ENCODE measurements at places on chromosomes 1 and 21. TPM values are rescaled to one million over a fixed set of nuclear protein-coding genes. Genes with fewer than 3 reads are reported as not detected.

ZNF695 gene
- total RNA-seq: 1.6 TPM

SLC44A5 gene
- 0.27 TPM for total RNA-seq

CTH gene
- total RNA-seq: 1.7 TPM

EFCAB7 gene
- total RNA-seq: 9.8 TPM

AMPD2 gene
- 24.6 TPM for total RNA-seq

GIPC2 gene
- 0.84 TPM for total RNA-seq

C1orf87 gene
- 0.71 TPM for total RNA-seq

SLC2A5 gene
- 4.5 TPM for total RNA-seq

DNA sequence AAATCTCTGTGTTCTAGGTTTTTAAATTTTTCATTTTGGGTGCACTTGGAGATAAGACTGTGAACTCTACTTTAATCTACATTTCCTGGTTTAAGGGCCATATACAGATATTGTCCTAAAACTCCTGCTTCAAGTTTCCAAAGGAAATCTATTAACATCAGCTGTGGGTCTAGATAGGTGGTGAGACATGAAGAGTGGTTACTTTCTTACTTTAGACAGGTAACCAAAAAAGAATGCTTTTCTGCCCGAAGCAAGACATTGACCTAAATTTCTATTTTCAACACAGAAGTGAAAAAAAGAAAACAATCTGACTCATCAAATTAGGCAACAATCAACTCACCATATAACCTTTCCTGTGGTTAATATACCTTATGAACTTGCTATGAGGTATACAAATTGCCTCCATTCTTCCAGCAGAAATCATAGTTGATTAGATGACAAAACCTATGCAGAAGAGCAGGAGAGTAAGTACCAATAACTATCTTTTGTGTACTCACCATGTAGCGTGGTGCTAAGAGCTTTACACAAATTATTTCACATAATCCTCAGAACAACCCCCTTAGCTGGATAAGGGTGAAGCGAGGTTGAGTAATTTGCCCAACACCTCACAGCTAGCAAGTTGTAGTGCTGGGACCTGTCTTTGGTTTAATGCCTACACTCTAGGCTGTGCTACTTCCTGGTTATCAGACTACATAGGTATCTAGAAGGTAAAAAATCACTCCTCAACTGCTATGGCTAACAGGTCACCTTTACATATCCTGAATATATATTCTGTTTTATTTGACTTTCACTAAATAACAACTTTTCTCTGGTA lies 23.4 kb upstream of the PTPN14 start:
- no peak overlapping the region for H3K27ac ChIP-seq
- H3K27me3 ChIP-seq: no peaks in the 10 kb centered on the region
- no peak for DNase-seq
- no peaks in the 10 kb centered on the region for H3K4me1 ChIP-seq

GRCh38 chr1:65150583-65151263 lies 2.7 kb downstream of the AK4 start:
- no peak overlapping the region for H3K4me3 ChIP-seq
- H3K4me1 ChIP-seq: peaks cover 8% of the 10 kb centered on the region
- H3K36me3 ChIP-seq: no peaks in the 10 kb centered on the region
- H3K27me3 ChIP-seq: peaks cover 13% of the 10 kb centered on the region
- no peak for DNase-seq

DNA sequence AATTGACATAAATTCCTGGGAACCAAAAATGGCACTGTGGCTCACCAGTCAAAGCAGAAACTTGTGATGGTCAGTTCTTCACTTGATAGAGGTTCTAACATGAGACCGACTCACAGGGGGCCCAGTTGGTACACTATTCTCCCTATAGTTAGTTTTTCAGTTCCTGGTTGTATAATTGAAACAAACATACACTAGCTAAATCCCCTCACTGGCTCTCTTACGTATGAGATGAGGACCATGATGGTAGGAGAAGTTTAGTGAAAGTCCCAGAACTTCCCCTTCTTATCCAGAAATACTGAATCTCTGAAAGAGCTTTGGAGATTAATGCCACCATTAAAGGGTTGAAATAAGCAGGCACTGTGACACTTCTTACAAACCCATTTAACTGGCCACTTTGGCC lies 2.8 kb upstream of the S100B start:
- DNase-seq: no peak
- no peak overlapping the region for H3K4me3 ChIP-seq
- no peak overlapping the region for H3K27ac ChIP-seq
- no peaks in the 10 kb centered on the region for H3K36me3 ChIP-seq
- no peaks in the 10 kb centered on the region for H3K27me3 ChIP-seq

DNA sequence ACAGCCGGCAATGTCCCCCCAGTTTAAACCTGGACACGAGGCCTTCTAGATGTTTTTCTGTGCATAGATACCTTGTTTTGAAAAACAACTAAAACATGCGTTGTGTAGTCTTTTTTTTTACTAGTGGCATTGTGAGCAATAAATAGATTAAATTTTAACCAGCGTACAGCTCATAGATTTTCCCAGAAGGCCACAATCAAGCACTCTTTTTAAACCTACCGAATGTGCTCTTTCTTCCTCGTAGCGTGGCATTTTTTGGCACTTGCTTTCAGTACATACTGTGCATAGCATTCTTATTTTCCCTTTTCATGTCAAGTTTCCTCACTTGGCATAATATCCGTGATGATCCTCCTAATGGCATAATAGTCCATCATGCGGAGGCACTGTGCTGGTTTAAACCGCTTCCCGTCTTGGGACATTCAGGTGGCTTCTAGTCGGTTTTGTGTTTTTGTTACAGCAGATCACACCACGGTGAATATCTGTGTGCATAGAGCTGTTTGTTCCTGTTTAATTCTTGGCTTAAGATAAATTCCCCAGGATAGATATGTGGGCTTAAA lies 95.3 kb downstream of the PDE9A start:
- no peak overlapping the region for H3K27ac ChIP-seq
- no peak for DNase-seq
- peaks cover 11% of the 10 kb centered on the region for H3K36me3 ChIP-seq
- H3K27me3 ChIP-seq: peaks cover 3% of the 10 kb centered on the region
- peaks cover 5% of the 10 kb centered on the region for H3K4me1 ChIP-seq

GRCh38 chr1:181482521-181483284 lies 614 bp upstream of the CACNA1E start:
- peaks cover 17% of the 10 kb centered on the region for H3K4me1 ChIP-seq
- no peak overlapping the region for H3K27ac ChIP-seq
- no peaks in the 10 kb centered on the region for H3K36me3 ChIP-seq
- peak; percentile 15 for DNase-seq
- peaks cover 84% of the 10 kb centered on the region for H3K27me3 ChIP-seq

DNA sequence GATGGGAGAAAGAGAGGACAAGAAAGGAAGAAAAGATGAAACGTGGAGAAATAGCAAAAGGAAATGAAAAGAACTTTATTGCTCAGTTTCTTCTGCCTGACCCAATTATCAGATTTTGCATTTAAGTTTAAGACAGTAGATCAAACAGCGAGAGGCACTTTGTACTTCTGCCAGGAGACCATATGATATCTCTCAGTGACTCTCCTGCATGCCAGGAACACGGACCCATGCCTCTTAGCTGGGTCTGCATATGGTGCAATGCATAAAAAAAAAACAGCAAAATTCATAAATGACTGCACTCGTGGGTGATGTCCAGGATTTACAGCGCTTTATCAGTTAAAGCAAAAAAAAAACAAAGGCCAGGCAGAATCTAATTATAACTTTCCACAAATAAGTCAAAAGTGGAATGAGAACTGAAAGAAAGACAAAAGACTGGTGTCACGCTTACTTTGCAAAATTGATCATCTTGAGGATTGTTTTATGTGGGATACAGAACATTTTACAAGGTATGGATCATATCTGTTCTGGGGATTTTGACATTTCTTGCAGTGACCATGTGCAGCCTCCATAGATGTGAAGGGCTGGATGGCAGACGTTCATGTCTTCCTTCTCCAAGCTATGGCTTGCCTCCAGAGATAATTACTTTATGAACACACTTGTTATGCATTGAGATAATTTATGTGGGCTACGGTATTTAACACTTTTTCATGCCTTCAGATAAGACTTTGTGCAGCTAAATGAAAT lies 79.5 kb downstream of the RUNX1 start:
- no peak overlapping the region for H3K4me3 ChIP-seq
- no peaks in the 10 kb centered on the region for H3K4me1 ChIP-seq
- H3K27ac ChIP-seq: no peak overlapping the region
- no peaks in the 10 kb centered on the region for H3K36me3 ChIP-seq
- H3K27me3 ChIP-seq: no peaks in the 10 kb centered on the region
- no peak for DNase-seq

GRCh38 chr1:57820356-57821095 lies 396.7 kb upstream of the DAB1 start:
- no peak overlapping the region for H3K27ac ChIP-seq
- DNase-seq: no peak
- no peaks in the 10 kb centered on the region for H3K27me3 ChIP-seq
- H3K36me3 ChIP-seq: no peaks in the 10 kb centered on the region
- no peak overlapping the region for H3K4me3 ChIP-seq

GRCh38 chr21:34166468-34166867 lies 93.1 kb downstream of the MRPS6 start:
- no peaks in the 10 kb centered on the region for H3K27me3 ChIP-seq
- H3K36me3 ChIP-seq: no peaks in the 10 kb centered on the region
- no peak overlapping the region for H3K27ac ChIP-seq
- no peak for DNase-seq
- H3K4me3 ChIP-seq: no peak overlapping the region

GRCh38 chr1:215360758-215361157 lies 206.3 kb upstream of the KCTD3 start:
- no peak for DNase-seq
- H3K27ac ChIP-seq: no peak overlapping the region
- no peak overlapping the region for H3K4me3 ChIP-seq
- no peaks in the 10 kb centered on the region for H3K27me3 ChIP-seq

DNA sequence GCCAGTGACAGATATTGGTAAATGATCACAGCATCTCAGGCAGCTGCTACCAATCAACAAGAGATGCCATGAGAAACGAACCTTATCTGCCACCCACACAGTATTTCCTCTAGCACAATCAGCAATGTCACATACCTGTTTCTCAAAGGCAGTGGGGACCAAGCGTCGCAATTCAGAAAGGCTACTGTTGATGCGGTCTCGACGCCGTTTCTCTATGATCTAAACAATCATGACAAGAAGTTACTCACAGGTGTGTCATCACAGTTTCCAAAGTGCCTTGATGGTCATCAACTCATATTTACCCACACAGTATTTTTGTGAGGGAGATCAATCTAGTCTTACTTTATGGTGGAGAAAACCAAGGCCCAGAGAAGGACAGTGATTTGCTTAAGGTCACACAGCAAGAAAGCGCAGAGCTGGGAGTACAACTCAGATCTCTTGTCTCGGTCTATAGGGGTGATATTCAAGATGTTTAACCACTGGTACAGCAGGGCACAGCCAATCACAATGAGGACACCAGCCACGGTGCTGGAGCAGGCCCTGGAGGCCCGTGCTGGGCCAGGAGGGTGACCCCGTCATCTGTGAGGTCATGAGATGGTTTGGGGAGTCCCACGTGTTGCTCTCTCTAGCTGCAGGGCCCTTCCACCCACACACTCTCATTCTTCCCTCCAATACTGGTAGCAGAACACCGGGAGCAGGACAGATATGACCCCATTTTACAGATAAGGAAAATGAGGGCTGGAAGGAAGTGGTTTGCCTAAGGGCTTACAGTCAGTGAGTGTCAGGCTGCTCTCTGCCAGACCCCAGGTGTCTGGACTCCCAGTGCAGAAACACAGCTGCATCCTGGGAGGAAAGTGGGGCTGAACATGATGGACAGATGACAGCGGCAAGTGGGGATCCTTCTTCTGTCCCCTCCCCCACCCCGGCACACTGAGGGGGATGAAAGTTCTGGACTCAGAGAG lies 7.8 kb downstream of the HEYL start:
- peaks cover 9% of the 10 kb centered on the region for H3K27me3 ChIP-seq
- DNase-seq: peak; percentile 33
- H3K4me1 ChIP-seq: peaks cover 63% of the 10 kb centered on the region
- peak overlapping the region; percentile 29 for H3K27ac ChIP-seq
- H3K36me3 ChIP-seq: peaks cover 53% of the 10 kb centered on the region
- peak overlapping the region; percentile 16 for H3K4me3 ChIP-seq

- peak within 1 kb of the TSS; percentile 99 for H3K27ac ChIP-seq
- H3K36me3 ChIP-seq: no peaks in the 10 kb centered on the region
- peaks cover 4% of the 10 kb centered on the region for H3K4me1 ChIP-seq
- H3K27me3 ChIP-seq: no peaks in the 10 kb centered on the region
- DNase-seq: peak; percentile 99
Observed at GRCh38 chr1:53837924-53838653, at the start of gene NDC1. Gene NDC1 (minus strand): TSS chr1:53838296. CDS start chr1:53838261, 35 bp downstream.

DNA sequence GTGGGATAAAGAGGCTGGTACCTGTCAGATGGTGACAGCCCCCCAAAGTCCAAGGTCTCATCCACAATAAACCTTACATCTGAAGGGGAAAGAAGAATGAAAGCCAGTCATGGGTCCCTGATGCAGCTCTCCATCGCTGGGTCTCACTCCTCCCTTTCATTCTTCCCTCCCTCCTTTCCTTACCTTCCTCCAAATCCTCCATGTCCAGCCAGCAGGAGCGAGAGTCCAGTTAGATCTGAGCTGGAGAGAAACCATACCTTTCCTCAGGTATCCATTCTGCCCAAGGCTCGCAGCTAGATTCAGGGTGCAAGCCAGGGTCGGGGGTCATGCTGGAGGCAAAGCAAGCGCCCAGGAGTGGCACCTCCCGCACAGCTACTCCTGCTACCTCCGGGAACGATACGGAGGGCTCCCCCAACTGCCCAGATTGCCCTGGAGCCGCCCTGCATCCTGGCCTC lies 421 bp downstream of the PSRC1 start:
- no peak for DNase-seq
- H3K4me3 ChIP-seq: peak overlapping the region; percentile 71
- peaks cover 24% of the 10 kb centered on the region for H3K4me1 ChIP-seq
- H3K27me3 ChIP-seq: no peaks in the 10 kb centered on the region
- H3K27ac ChIP-seq: peak overlapping the region; percentile 85
- H3K36me3 ChIP-seq: peaks cover 18% of the 10 kb centered on the region

DNA sequence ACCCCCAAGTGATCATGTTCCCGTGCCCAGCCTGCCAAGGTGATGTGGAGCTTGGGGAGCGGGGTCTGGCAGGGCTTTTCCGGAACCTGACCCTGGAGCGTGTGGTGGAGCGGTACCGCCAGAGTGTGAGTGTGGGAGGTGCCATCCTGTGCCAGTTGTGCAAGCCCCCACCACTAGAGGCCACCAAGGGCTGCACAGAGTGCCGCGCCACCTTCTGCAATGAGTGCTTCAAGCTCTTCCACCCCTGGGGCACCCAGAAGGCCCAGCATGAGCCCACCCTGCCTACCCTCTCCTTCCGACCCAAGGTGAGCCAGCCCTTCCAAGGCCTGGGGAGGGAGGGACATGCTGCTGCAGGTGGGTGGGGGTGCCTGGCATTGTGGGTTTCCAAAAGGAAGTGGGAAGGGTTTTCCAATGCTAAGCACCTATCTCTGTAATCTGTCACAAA lies 2.3 kb downstream of the TRIM46 start:
- no peak overlapping the region for H3K27ac ChIP-seq
- H3K36me3 ChIP-seq: peaks cover 5% of the 10 kb centered on the region
- H3K4me1 ChIP-seq: peaks cover 25% of the 10 kb centered on the region
- DNase-seq: peak; percentile 18

GRCh38 chr1:162937716-162938395 lies 76.9 kb upstream of the CCDC190 start:
- H3K36me3 ChIP-seq: no peaks in the 10 kb centered on the region
- H3K4me1 ChIP-seq: peaks cover 3% of the 10 kb centered on the region
- H3K27me3 ChIP-seq: no peaks in the 10 kb centered on the region
- H3K27ac ChIP-seq: no peak overlapping the region
- no peak overlapping the region for H3K4me3 ChIP-seq

- no peaks in the 10 kb centered on the region for H3K27me3 ChIP-seq
- H3K4me3 ChIP-seq: no peak overlapping the region
- DNase-seq: no peak
- H3K36me3 ChIP-seq: no peaks in the 10 kb centered on the region
- no peaks in the 10 kb centered on the region for H3K4me1 ChIP-seq
- H3K27ac ChIP-seq: no peak overlapping the region
Observed at GRCh38 chr1:247825362-247825761, 1.4 kb upstream of the OR14A16 start.
